ENCODE measurements at places on chromosomes 5 and 9.

- DNase-seq: peak; percentile 85
Measured at GRCh38 chr5:163695830-163696578, 190.6 kb downstream of the MAT2B start.

- DNase-seq: no peak
Measured at GRCh38 chr5:181204113-181204825, 727 bp downstream of the TRIM7 start.

GRCh38 chr9:35852267-35852815 is 17.9 kb downstream of the OR13J1 start:
- no peak for DNase-seq

DNA sequence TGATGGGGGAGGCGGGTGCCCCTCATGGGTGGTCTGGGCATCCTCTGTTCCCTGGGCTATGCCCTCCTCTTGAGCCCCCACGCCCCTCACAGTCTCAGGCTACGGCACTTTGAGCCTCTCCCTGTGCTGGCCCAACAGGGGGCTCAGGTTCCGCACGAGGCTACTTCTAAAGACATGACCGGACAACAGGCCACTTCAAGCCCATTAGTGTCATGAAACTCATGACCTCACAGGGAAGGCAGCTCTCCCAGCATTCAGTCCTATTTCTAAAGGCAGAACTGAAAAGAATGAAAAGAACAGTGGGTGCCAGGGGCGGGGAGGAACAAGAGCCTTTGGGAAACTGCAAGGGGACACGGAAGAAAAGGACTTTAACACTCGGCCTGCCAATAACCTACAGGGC is 45.0 kb downstream of the COL23A1 start:
- DNase-seq: no peak

GRCh38 chr9:136563646-136564325 is 17.9 kb upstream of the NOTCH1 start:
- DNase-seq: no peak

DNA sequence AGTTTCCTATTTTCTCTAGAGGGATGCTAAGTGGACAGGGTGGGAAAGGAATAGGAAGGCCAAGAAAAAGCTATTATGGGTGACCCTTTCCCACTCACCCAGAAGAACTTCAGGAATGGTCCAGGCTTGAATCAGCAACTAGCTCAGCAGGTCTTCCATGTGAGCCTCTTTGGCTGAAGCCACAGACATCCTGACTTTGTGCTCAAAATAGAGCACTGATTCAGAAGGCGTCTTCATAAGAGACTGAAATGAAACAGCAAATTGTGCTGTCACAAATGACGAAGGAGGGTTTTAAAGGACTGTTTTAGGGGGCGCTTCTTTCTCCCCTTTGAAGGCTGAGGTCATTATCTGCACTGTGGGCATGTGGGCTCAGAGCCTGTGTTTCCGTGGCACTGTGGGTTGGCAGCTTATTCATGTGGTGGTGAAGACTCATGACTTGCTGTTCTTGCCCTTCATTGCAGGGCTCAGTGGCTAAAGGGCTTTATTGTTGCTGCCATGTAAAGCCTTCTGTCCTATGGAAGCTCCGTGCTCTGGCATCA is 65.8 kb upstream of the NFIL3 start:
- peak; percentile 46 for DNase-seq

GRCh38 chr5:117473165-117473564 is 898.5 kb upstream of the SEMA6A start:
- DNase-seq: no peak

- no peak for DNase-seq
Measured at GRCh38 chr5:926417-927171, 33.9 kb downstream of the TRIP13 start.

DNA sequence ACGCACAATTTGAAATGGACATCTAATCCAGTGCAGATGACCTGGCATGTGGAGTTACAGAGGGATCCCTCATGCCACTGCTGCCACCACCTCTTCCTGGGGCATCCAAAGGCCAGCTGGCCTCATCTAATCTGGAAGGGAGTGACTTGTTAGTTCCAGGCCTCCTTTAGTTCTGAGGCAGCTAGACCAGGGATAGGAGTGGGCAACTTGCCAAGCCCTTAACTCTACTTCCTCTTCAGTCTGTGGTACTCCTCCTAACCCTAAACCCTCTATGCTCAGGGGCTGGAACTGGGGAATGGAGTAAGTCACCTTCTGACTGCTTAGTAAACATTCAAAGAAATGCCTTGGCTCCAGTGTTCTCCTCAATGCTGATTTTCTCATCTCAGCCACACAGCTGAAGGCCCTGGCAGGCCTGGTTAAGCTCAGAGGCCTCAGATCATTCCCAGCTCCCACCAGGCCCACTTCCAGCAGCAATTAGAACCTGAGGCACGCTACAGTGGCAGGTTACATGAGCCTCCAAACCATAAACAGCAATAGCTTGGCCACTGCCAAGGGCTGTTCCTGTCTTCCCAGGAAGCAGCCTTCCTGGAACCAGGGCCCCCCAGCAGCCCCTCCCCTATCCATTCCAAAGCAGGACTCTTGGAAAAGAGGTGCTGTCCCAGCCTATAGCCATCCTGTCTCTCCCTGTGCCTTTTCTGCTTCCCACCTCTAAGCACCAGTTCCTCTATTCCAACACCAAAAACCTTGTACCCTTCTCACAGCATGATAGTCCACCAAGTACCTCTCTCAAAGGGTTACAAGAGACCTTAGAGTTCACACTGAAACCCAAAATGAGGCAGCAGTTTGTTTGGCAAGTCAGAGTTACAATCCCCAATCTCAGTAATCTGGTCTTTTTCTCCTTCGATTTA is 2.0 kb downstream of the EIF4EBP3 start:
- DNase-seq: no peak

GRCh38 chr5:39379693-39380092 is 15.4 kb upstream of the C9 start:
- no peak for DNase-seq

DNA sequence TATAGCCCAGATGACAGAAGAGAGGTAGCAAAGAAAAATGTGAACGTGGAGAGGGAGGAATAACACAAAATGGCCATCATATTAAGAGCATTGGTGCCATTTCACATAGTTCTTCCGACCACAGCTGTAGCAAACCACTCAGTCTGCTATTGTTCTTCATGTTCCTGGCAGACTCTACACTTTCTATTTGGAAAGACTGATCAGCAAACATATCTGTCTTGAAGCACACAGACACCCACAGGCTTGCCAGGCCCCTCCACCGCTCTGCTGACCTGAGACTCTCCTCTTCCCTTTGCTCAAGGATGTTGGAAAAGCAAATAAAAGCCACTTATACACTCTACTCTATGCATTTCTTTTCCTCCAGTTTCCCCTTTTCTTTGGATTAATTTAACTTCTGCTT is 298.0 kb downstream of the FBXL7 start:
- DNase-seq: no peak

DNA sequence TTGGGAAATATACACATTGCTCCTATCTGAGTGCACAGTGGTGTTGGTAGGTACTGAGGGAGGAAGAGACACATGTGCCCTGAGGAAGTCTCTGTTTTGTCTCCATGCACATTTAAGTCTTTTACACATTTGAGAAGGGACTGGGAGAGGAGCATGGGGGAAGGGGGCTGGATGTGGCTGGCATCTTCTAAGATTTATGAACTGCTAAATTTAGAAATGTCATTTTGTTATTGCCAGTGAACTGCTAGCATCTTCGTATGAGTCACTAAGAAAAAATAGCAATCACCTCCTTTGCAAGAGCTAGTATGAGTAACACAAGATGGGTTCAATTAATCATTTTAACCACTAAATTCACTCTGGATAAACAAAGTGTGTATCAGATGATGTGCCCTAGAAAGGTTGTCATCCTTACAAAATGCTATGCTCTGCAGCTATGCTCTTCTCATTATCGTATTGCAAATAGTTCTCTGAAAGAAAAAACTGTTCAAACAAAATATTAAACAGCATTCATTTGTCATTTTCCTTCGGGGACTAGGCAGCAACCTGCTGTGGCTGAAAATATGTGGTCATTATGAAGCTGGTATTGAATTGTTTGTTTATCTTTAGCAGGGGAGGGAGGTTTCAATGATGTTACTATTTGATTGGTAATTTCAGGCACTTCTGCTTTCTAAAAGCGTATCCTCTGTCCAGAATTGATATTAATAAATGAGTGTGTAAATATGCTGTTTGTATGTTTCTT is 236.5 kb downstream of the DMRTA1 start:
- DNase-seq: peak; percentile 86

DNA sequence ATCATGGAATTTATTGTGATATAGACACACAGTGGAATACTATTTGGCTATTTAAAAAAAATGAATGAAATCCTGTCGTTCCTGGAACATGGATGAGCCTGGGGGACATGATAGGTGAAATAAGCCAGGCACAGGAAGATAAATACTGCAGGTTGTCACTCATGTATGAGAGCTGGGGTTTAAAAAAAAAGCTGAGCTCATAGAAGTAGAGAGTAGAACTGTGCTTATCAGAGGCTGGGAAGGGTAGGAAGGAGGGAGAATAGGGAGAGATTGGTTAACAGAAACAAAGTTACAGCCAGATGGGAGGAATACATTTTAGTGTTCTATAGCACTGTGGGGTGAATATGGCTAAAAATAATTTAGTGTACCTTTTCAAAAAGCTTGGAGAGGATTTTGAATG is 200.6 kb upstream of the NR4A3 start:
- DNase-seq: no peak

DNA sequence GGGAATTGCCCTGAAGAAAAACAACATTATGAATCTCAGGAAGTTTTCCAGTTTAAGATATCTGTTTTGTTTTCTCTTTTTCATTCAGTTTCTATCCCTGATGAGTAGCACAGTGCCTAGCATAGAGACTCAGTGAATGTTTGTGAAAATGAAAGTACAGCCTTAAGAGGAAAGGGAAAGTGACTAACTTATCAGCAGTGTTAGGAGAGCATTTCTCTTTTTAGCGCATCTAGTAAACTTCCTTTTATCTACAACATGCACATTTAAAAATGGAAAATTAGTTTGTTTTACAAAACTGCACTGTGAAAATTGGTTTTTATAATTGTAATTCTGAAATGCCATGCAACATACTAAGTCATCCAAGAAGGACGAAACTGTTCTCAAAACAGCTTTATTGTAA is 110.8 kb downstream of the SMARCA2 start:
- no peak for DNase-seq

- no peak for DNase-seq
Measured at GRCh38 chr9:20041697-20042081, 252.9 kb upstream of the SLC24A2 start.

GRCh38 chr9:122200960-122201595 is 27.7 kb downstream of the LHX6 start:
- DNase-seq: peak; percentile 87

DNA sequence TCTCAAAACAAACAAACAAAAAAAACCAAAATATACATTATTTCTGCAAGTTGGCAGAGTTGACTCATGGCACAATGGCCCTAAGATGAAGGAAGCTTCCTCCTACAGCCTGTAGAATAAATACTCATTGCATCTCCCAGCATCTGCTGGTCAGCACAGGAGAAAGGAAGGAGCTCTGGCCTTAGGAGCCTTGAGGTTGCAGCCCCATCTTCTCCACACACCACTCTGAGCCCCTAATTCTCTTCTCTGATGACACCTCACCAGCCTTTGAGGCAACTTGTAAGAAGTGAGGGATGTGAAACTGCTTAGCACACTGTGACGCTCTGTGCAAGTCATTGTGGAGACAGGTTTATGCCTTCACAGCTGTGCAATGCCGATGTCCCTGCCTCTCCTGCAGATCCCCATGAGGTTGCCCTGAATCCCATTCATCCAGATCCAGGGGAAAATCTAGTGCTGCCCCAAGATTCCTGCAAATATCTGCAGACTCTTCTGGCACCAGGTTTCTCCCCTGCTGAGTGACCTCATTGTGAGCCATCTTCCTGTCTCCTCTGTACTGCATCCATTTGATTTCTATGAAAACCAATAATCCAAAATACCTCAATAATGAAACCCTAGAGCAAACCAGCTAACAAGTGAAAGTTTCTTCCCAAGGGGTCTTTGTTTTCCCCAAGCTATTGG is 65.3 kb upstream of the TGFBR1 start:
- DNase-seq: peak; percentile 66

All from HT1080 (cell line).